ENCODE measurements at places on chromosomes 6 and 20. TPM values are rescaled to one million over a fixed set of nuclear protein-coding genes. Genes with fewer than 3 reads are reported as not detected.

- no peaks in the 10 kb centered on the region for H3K27me3 ChIP-seq
- H3K27ac ChIP-seq, result no peak overlapping the region
- no peaks in the 10 kb centered on the region for H3K36me3 ChIP-seq
- peak; percentile 16 for DNase-seq
- H3K4me3 ChIP-seq, result no peak overlapping the region
- H3K4me1 ChIP-seq, result peaks cover 1% of the 10 kb centered on the region
Observed at GRCh38 chr6:35052694-35053565, 88.2 kb downstream of the TCP11 start.

DNA sequence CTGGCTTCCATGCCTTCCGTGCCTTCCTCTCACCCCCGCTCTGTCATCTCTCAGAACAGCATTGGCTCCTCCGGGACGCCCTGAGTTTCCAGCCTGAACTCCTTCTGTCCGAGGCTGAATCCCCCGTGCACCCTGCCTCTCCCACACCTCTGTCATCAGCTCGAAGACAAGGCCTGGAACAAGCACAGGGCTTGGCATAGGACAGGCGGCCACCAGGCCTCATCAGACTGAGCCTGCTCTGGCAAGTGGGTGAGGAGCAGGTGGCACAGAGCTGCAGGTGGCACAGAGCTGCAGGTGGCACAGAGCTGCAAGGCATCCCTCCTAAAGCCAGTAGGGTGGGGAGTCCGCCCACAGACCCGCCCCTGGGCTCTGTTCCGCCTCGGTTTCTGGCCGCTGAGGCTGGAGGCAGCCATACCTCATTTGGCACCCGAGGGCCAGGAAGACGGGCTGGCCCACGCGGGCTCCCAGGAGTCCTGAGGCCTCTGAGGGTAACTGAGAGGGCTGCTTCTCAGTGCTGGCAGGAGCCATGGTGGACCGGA lies 60.2 kb downstream of the EZR start:
- no peak overlapping the region for H3K4me3 ChIP-seq
- H3K4me1 ChIP-seq, result peaks cover 17% of the 10 kb centered on the region
- H3K27me3 ChIP-seq, result no peaks in the 10 kb centered on the region
- H3K27ac ChIP-seq, result no peak overlapping the region

DNA sequence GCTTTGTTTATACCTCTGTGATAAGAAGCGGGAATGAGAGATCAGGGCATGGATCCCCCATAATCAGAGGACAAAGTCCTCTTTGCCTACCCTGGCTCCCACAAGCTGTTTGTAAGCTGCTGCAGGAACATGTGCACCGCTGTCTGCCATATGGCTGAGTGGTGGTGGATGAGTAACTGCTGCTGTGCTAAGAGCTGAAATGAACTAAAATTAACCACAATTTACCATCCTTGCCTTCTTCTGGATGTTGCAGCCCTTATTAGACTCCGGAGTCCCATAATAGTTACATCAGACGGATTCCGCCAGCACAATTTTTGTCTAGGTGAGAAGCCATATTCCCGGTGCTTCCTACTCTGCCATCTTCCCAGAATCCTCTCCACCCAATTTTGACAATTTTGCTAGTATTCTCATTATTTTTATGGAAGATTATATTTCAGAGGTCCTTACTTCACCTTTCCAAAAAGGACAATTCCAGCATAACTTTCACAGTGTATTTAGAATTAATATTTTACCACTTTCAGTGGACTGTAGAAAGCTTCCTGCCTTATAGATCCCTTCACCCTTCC lies 6.0 kb upstream of the CMTR1 start:
- no peak for DNase-seq
- no peak overlapping the region for H3K4me3 ChIP-seq
- peaks cover 23% of the 10 kb centered on the region for H3K27me3 ChIP-seq
- no peaks in the 10 kb centered on the region for H3K36me3 ChIP-seq
- H3K27ac ChIP-seq, result no peak overlapping the region
- peaks cover 1% of the 10 kb centered on the region for H3K4me1 ChIP-seq

- no peak for DNase-seq
- H3K27ac ChIP-seq, result no peak overlapping the region
- peaks cover 46% of the 10 kb centered on the region for H3K27me3 ChIP-seq
- H3K4me1 ChIP-seq, result peaks cover 19% of the 10 kb centered on the region
- H3K36me3 ChIP-seq, result no peaks in the 10 kb centered on the region
Observed at GRCh38 chr6:124963416-124963785, 1.2 kb downstream of the RNF217 start.

DNA sequence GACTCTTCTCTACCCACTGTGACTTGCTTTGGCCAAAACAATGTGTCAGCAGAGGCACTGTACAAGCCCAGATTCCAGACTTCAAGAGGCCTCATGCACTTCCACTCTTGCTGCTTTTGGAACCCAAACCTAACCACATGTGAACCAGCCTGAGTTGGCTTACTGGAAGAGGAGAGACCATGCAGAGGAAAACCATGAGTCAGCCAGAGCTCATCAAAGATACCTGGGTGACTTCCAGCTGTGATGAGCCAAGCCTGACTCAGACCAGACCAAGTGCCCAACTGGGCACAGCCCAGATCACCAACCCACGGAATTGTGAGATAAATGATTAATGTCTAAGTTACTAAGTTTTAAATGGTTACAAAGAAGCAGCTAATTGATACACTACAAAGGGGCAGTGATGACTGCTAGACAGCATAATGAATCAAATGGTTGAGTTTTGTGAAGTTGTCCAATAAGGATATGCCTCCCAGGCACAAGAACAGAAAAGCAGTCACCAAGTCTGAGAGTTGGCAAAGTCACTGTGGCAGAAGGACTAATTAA lies 16.2 kb upstream of the BEND6 start:
- H3K27ac ChIP-seq, result no peak overlapping the region
- no peak overlapping the region for H3K4me3 ChIP-seq
- H3K36me3 ChIP-seq, result peaks cover 22% of the 10 kb centered on the region
- DNase-seq, result no peak
- H3K27me3 ChIP-seq, result no peaks in the 10 kb centered on the region

- DNase-seq, result no peak
- H3K27ac ChIP-seq, result no peak overlapping the region
- peaks cover 33% of the 10 kb centered on the region for H3K27me3 ChIP-seq
- H3K4me3 ChIP-seq, result no peak overlapping the region
Observed at GRCh38 chr6:39876111-39876510, 58.2 kb downstream of the MOCS1 start.

- no peak overlapping the region for H3K27ac ChIP-seq
- H3K4me3 ChIP-seq, result no peak overlapping the region
- no peaks in the 10 kb centered on the region for H3K4me1 ChIP-seq
- no peak for DNase-seq
- peaks cover 20% of the 10 kb centered on the region for H3K27me3 ChIP-seq
Observed at GRCh38 chr6:163945808-163946207, 531.3 kb downstream of the QKI start.

DNA sequence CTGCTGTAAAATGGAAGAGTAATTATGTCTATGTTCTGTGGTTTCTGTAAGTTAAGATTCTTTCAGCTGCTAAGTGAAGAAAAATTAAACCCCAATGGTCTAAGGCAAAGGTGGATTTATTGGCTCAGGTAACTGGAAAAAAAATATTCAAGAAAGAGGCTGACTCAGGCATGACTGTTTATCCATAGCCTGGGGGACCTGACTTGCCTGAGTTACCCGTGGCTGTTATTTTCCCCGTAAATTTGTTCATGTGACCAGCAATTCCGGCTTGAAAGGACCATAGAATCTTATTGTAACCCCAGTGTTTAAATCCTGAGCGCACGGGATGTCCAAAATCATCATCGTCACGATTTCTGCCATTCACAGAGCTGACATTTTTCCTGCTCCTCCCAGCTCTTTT lies 32.3 kb upstream of the SULF2 start:
- no peak overlapping the region for H3K4me3 ChIP-seq
- no peaks in the 10 kb centered on the region for H3K36me3 ChIP-seq

DNA sequence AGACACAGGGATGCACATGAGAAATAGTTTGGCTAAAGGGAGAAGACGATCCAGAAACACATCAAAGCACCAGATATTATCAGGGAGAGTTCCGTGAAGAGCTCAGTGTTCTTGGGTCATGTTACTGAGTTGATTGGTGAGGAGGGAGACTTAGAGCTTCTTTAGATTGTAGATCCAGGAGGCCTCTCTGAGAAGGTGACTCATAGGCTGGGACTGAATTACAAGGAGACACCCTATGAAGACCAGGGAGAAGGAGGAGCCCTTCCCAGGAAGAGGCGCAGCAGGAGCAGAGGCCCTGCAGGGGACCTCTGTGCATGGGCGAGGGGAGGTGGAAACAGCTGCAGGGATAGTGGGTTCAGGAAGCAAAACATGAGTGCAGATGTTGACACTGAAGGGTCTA lies 196.5 kb downstream of the SLC24A3 start:
- H3K36me3 ChIP-seq, result no peaks in the 10 kb centered on the region
- H3K4me3 ChIP-seq, result no peak overlapping the region
- no peaks in the 10 kb centered on the region for H3K4me1 ChIP-seq
- no peak for DNase-seq

DNA sequence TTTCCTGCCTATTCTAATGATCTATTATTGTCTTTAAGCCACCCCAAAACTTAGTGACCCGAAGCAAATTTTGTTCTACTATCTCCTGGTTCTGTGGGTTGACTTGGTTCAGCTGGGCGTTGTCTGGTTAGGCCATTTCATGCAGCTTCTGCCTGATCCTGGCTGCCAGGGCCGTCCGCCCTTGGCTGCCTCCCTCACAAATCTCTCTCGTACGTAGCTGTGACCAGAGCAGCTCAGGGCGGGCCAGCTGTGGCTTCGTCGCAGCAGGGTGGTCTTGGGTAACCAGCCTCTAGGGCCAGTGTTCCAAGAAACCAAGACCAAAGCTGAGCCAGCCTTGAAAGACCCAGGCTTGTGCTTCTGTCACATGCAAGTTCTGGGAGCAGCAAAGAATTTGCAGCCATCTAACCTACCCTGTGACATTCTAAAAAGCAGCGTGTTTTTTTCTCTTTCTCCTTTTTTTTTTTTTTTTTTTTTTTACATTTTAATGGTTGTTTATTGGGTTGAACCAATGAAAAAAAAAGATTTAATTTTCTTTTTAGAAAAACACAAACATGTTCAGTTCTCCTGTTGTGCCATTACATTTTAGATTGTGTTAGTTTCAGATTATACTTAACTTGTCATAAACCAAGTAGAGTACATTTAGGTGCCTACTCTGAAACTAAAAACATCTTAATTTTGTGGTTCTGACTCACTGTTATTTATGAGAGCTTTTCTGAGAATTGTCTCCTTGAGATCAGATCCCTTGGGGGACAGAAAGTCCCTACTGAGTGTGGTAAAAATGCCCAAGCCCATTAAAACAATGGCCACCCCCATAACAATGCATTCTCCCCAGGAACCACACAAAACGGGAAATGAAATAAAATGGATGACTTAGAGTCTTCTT lies 83.9 kb downstream of the ZDHHC14 start:
- DNase-seq, result no peak
- peaks cover 52% of the 10 kb centered on the region for H3K4me1 ChIP-seq
- no peaks in the 10 kb centered on the region for H3K27me3 ChIP-seq

DNA sequence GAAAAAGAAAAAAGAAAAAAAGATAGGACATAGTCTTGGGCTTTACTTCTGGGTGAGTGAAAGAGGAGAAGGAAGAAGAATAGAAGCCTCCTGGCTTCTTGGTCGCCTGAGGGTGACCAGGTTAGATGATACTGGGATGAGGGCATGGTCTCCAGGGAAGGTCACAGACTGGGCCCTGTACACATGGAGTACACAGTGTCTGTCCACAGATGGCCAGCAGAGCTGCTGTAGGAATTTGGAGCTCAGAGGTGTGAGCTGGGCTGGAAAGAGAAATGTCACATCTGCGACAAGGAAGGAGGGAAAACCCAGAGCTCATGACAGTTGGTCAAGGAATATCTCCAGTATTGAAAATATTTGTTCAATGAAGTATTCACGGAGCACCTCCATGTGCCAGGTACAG lies 56.1 kb downstream of the DLGAP4 start:
- H3K27ac ChIP-seq, result no peak overlapping the region
- no peaks in the 10 kb centered on the region for H3K4me1 ChIP-seq
- H3K36me3 ChIP-seq, result no peaks in the 10 kb centered on the region
- peaks cover 16% of the 10 kb centered on the region for H3K27me3 ChIP-seq
- no peak overlapping the region for H3K4me3 ChIP-seq

- no peaks in the 10 kb centered on the region for H3K36me3 ChIP-seq
- no peak overlapping the region for H3K27ac ChIP-seq
- peaks cover 33% of the 10 kb centered on the region for H3K27me3 ChIP-seq
- H3K4me3 ChIP-seq, result no peak overlapping the region
- no peak for DNase-seq
Observed at GRCh38 chr6:4463236-4463635, 313.0 kb upstream of the CDYL start.

GRCh38 chr6:127690092-127690491 lies 113.1 kb downstream of the C6orf58 start:
- no peaks in the 10 kb centered on the region for H3K4me1 ChIP-seq
- H3K4me3 ChIP-seq, result no peak overlapping the region
- H3K27ac ChIP-seq, result no peak overlapping the region
- no peaks in the 10 kb centered on the region for H3K27me3 ChIP-seq
- H3K36me3 ChIP-seq, result no peaks in the 10 kb centered on the region
- DNase-seq, result no peak

- peaks cover 27% of the 10 kb centered on the region for H3K4me1 ChIP-seq
- H3K27ac ChIP-seq, result peak overlapping the region; percentile 84
- peak overlapping the region; percentile 43 for H3K4me3 ChIP-seq
- peak; percentile 61 for DNase-seq
- H3K36me3 ChIP-seq, result no peaks in the 10 kb centered on the region
- no peaks in the 10 kb centered on the region for H3K27me3 ChIP-seq
Observed at GRCh38 chr20:8394308-8394945, 262.4 kb downstream of the PLCB1 start.

DNA sequence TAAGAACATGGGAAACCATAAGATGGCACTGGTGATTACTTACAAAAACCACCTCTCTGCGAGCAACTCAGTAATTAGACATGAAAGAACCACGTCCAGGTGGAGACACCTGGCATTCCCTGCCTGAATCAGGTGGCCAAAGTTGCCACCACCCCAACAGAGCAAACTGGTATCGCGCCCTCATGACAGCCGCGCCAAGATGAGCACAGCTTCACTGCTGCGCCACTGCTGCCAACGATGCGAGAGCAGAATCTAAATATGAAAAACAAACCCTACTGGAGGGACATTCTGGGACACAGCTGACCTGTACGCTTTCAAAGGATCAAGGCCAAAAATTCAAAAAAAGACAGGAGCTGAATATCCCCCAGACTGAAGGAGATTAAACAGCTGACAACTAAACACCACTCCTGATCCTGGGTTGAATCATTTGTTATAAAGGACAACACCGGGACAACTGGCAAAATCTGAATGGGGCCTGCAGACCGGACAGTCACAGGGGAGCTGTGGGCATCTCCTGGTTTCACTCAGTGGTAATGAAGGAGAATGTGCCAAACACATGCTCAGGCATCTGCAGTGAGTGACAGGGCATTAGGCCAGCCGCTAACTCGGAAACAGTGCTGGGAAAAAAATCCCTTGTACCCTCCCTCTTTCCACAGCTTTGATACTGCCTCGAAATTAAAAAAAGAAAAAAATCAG lies 17.4 kb downstream of the CST7 start:
- peaks cover 63% of the 10 kb centered on the region for H3K4me1 ChIP-seq
- peaks cover 62% of the 10 kb centered on the region for H3K36me3 ChIP-seq
- no peaks in the 10 kb centered on the region for H3K27me3 ChIP-seq

GRCh38 chr20:62359491-62360121 lies 7.5 kb downstream of the LAMA5 start:
- peak; percentile 58 for DNase-seq
- no peak overlapping the region for H3K27ac ChIP-seq
- H3K36me3 ChIP-seq, result no peaks in the 10 kb centered on the region
- no peaks in the 10 kb centered on the region for H3K4me1 ChIP-seq

Gene HEY2
- total RNA-seq, result 0.10 TPM

Gene SLC18B1
- total RNA-seq, result 2.9 TPM

Measured in natural killer cell treated with Interleukin-12 subunit alpha and Interleukin-12 subunit beta and Interleukin-15 and Interleukin-18, amount 100 ng/mL, for 72 hours (primary cell).